ENCODE measurements at places on chromosomes 7 and 10.
A peak's percentile ranks its signal among the peaks of the same experiment; 100 is the strongest.

- no peak for DNase-seq
Observed at GRCh38 chr7:108890862-108891261, 321.2 kb downstream of the DNAJB9 start.

- DNase-seq = no peak
Observed at GRCh38 chr7:117427258-117427701, at the start of gene ASZ1. Gene ASZ1 (minus strand): TSS chr7:117427493. CDS start chr7:117427460, 33 bp downstream.

DNA sequence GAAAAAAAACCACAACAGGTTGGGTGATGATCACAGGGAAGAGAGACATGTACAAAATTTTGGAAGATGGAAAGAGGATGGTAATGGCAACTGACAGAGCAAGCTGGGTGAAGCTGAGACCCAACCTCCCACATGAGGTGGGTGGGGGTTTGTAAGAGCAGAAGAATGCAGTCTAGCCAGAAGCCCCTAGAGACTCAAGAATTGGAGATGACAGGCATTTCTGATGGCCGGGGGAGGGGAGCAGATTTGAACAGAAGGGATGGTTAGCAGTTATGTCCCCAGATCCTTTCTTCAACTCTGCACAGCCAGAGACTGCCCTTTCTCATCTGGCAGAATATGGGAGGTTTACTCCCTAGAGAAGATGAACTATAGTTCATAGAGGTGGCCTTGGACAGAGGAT lies 208.0 kb downstream of the GALNT17 start:
- DNase-seq = no peak

- peak; percentile 69 for DNase-seq
Observed at GRCh38 chr10:29535778-29536453, 98.9 kb downstream of the SVIL start.

DNA sequence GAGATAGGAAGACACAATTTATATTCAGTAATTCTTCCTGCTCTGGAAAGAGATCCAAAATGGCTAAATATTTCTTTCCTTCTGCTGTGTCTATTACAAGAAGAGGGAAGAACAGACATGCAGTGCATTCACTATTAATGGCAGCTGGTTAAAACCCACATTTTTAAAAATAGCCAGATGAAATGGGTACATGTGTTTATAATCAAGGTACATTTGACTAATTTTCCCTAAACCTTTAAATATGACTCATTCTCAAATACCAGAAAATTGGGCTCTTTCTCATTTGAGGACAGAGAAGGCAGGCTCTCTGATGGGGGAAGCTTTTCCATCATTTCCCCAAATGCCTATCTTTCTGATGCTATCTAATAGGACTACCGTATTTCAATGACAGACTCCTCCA lies 215.7 kb upstream of the HABP2 start:
- DNase-seq = no peak

All from cardiac muscle cell (in vitro differentiated cells and primary cell).